Type B pancreatic cell (in vitro differentiated cells): ENCODE measurements at places on chromosomes 2 and 18. TPM values are rescaled to one million over a fixed set of nuclear protein-coding genes. Genes with fewer than 3 reads are reported as not detected.

Gene MOCOS
- 2.4 and 3.2 TPM in 2 replicates for total RNA-seq

Gene VIT
- 1.2 and 1.4 TPM in 2 replicates for total RNA-seq

GRCh38 chr2:102615620-102616436 lies 3.5 kb upstream of the SLC9A2 start:
- H3K27me3 ChIP-seq = peaks cover 58% of the 10 kb centered on the region
- peak overlapping the region; percentile 7 for H3K4me3 ChIP-seq
- DNase-seq = no peak
- H3K36me3 ChIP-seq = no peaks in the 10 kb centered on the region

GRCh38 chr2:205730701-205731582 lies 48.6 kb downstream of the NRP2 start:
- H3K4me3 ChIP-seq = no peak overlapping the region
- H3K4me1 ChIP-seq = peaks cover 64% of the 10 kb centered on the region
- DNase-seq = no peak

DNA sequence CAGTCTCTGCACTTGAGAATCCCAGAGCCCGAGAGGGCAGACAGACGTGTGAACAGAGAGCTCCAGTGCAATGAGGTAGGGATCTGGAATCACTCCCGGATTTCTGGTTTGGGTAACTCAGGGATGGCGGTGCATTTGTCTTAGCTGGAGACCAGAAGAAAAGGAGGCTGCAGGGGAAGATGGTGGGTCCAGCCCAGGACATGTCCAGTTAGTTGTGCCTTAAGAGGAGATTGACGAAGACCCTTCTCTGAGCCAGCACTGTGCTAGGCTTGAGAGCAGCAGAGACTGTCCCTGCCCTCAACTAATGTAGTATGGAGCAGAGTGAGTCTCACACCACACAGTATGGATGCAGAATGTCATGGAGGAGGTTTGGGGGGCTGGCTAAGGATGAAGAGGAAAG lies 150.6 kb upstream of the COPS8 start:
- peaks cover 31% of the 10 kb centered on the region for H3K4me1 ChIP-seq
- DNase-seq = no peak
- H3K27ac ChIP-seq = no peak overlapping the region
- peaks cover 14% of the 10 kb centered on the region for H3K27me3 ChIP-seq
- H3K36me3 ChIP-seq = no peaks in the 10 kb centered on the region

- no peaks in the 10 kb centered on the region for H3K36me3 ChIP-seq
- no peak overlapping the region for H3K4me3 ChIP-seq
- no peaks in the 10 kb centered on the region for H3K27me3 ChIP-seq
- no peak for DNase-seq
- no peaks in the 10 kb centered on the region for H3K4me1 ChIP-seq
Measured at GRCh38 chr18:63762518-63762917, 12.7 kb upstream of the SERPINB7 start.

GRCh38 chr18:43393174-43393573 lies 115.9 kb upstream of the SYT4 start:
- H3K27me3 ChIP-seq = no peaks in the 10 kb centered on the region
- H3K4me3 ChIP-seq = no peak overlapping the region
- no peak overlapping the region for H3K27ac ChIP-seq
- H3K36me3 ChIP-seq = no peaks in the 10 kb centered on the region
- no peak for DNase-seq

- no peak for DNase-seq
- H3K36me3 ChIP-seq = no peaks in the 10 kb centered on the region
- H3K4me3 ChIP-seq = no peak overlapping the region
- H3K27ac ChIP-seq = no peak overlapping the region
Measured at GRCh38 chr2:27875089-27875881, 14.9 kb downstream of the RBKS start.

- no peak for DNase-seq
- no peak overlapping the region for H3K4me3 ChIP-seq
- H3K36me3 ChIP-seq = no peaks in the 10 kb centered on the region
- H3K27me3 ChIP-seq = no peaks in the 10 kb centered on the region
- H3K4me1 ChIP-seq = no peaks in the 10 kb centered on the region
Measured at GRCh38 chr2:209534228-209534627, 110.4 kb downstream of the MAP2 start.

DNA sequence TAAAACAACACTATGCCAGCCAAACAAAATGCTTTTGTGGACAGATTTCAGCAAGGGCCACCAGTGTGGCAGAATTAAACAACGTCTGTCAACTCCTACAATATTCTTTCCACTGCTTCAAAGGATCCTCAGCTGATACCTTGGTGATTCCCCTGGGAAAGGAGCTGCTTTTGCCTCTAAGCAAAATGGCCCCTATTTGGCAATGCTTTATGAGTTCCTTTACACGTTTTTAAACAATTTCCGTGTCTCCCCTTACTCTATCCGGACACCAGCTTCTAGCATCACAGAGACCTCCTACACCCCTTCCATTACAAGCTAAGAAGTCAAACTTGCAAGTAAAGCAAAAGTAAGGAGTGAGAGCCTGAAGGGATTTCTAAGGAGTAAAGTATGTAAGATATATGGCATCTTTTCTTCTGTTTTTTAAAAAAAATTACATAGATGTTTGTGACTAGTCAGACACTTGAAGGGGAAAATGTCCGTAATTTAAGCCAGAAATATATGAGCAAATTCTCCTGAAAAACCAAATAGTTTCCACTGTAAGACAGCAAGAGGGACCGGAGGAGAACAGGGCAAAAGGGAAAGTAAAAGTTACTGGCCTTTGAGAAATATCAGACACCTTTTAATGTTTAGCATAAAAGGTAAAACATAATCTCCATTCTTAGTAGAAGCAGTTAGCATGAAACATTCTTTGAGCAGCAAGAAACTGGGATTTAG lies 1.9 kb downstream of the SOS1 start:
- H3K4me1 ChIP-seq = peaks cover 38% of the 10 kb centered on the region
- DNase-seq = no peak
- H3K4me3 ChIP-seq = peak overlapping the region; percentile 92
- peaks cover 12% of the 10 kb centered on the region for H3K36me3 ChIP-seq
- no peaks in the 10 kb centered on the region for H3K27me3 ChIP-seq

GRCh38 chr2:165173215-165173614 lies 30.6 kb downstream of the SCN3A start:
- no peak overlapping the region for H3K27ac ChIP-seq
- no peak overlapping the region for H3K4me3 ChIP-seq
- DNase-seq = no peak
- H3K4me1 ChIP-seq = no peaks in the 10 kb centered on the region
- H3K36me3 ChIP-seq = no peaks in the 10 kb centered on the region

- H3K27ac ChIP-seq = no peak overlapping the region
- DNase-seq = no peak
- no peak overlapping the region for H3K4me3 ChIP-seq
- peaks cover 5% of the 10 kb centered on the region for H3K4me1 ChIP-seq
- H3K36me3 ChIP-seq = no peaks in the 10 kb centered on the region
- H3K27me3 ChIP-seq = peaks cover 3% of the 10 kb centered on the region
Measured at GRCh38 chr2:216884347-216884746, 24.5 kb upstream of the TNP1 start.

DNA sequence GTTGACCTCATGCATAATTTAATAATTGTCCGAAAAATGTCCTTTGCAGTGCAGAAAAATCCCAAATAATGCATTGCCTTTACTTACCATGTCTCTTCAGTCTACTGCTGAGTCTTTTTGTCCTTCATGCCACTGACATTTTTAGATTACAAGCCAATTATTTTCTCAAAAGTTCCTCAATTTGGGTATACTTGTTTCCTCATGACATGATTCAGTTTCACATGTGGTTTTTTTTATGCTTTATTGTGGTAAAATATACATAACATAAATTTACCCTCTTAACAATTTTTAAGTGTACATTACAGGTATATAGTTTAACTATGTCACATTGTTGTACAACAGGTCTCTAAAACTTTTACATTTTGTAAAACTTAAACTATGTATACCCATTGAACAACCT lies 81.0 kb downstream of the EPC2 start:
- H3K27me3 ChIP-seq = no peaks in the 10 kb centered on the region
- peaks cover 16% of the 10 kb centered on the region for H3K4me1 ChIP-seq
- H3K4me3 ChIP-seq = no peak overlapping the region
- no peak overlapping the region for H3K27ac ChIP-seq
- DNase-seq = no peak
- peaks cover 21% of the 10 kb centered on the region for H3K36me3 ChIP-seq

GRCh38 chr18:58049000-58049688 lies 5.1 kb downstream of the NEDD4L start:
- DNase-seq = no peak
- no peak overlapping the region for H3K4me3 ChIP-seq
- peaks cover 11% of the 10 kb centered on the region for H3K36me3 ChIP-seq
- peaks cover 32% of the 10 kb centered on the region for H3K4me1 ChIP-seq
- no peaks in the 10 kb centered on the region for H3K27me3 ChIP-seq

DNA sequence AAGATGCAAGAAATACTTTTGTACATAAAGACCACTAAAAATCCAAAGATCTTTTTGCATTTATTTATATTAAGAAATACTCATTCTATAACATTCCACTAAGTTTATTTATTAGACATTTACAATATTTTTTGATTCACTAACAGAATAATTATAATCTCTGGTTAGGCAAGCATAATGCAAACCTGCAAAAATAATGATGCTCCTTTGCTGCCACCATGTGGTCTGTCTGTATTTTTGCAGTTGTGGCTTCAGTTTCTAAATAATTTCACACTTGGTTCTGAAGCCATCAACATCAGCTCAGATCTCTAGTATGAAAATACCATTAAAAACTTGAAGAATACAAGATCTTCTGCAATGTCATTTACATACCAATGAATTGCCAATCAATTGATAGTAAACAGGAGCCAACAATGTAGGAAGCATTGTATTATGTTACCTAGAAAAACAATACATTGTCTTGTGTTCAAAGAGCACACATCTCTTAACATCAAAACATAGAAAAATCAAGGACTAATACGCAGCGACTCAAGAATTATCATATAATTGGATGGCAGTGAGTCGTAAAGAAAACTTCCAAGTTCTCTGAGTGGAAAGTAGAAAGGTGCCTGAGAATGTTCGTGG lies 28.8 kb upstream of the WDR75 start:
- no peaks in the 10 kb centered on the region for H3K36me3 ChIP-seq
- H3K27ac ChIP-seq = no peak overlapping the region
- H3K27me3 ChIP-seq = no peaks in the 10 kb centered on the region
